ENCODE measurements at places on chromosomes 4 and X.

- DNase-seq = no peak
These were observed 411 bp upstream of the GPRASP1 start for GRCh38 chrX:102650903-102651241.

DNA sequence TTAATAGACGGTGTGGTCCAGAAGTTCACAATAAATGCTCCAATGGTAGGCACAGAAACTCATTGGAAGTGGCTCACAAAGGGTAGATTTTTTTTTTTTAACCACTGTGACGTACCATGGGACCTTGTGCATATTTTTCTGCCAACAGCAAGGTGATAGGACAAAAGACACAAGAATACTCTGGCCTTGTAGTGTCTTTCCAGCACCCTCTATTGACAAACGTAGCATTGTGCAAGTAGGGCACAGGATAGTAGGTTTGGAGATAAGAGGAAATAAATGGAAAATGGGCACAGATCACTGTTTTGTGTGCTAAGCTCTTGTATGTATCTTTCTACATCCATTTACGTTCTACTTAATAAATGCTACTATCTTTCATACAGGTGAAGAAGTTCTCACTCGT, 2054.9 kb downstream of the PCDH7 start:
- peak; percentile 7 for DNase-seq

GRCh38 chr4:146952896-146953295, 7.2 kb upstream of the TTC29 start:
- DNase-seq = no peak

GRCh38 chrX:13389501-13389900, 69.6 kb upstream of the ATXN3L start:
- no peak for DNase-seq

DNA sequence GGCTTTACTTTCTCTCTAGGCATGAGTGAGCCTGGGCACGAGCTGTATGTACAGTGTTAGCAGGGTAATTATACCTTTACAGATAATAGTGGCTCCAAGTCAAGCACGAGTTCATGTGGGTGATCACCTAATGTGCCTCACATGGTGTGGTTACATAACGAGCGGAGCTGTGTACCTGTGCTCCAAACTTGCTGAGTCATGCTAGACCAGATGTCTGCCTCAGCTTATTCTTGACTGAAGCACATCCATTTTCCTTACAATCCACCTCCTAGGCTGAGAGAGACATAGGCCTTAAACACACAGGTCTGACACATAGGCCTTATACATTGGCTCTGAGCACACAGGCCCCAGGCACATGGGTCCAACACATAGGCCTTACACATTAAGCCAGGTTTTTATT, 426.6 kb downstream of the GPAT3 start:
- no peak for DNase-seq

- no peak for DNase-seq
These were observed 125.7 kb downstream of the CAMK2D start for GRCh38 chr4:113635739-113636437.

DNA sequence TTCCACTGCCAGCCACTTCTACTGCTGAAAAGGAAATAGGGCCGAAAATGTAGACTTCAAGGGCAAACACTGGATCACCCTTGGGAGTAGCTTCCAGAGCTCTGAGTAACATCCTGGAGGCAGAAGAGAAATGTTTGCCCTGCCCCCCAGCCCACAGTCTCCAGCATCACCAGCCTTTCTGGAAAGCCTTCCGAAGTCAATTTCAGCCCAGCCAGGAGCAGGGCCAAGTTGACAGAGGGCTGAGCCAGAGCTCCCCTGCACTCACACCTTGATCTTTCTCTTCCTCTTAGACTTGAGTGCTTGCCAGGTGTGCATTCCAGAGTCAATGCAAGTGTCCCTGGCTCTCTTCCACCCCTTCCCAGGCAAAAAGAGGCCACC, 35.2 kb downstream of the SLC25A5 start:
- DNase-seq = peak; percentile 16
